ENCODE measurements at places on chromosomes 13 and 19.

GRCh38 chr13:96746886-96747285 lies 247.4 kb downstream of the OXGR1 start:
- no peak for DNase-seq

GRCh38 chr19:49475995-49476880 lies 2.2 kb downstream of the FLT3LG start:
- DNase-seq: no peak

DNA sequence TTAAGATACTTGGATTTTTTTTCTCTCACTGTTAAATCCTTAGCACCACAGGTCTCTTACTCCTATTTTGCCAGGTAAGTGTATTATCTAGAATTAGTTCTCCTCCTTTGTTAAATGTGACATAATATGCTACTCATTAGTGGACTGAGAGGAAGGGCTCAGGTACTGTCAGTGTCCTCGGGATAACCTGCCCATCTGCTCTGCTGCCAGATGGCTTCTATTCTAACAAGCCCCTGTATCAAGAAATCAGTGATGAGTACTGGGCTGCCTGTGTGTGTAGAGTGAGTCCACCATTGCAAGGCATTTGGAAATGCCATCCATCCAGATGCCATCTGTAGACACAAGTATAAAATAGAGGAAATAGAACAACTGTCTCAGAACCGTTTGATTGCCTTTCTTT lies 209.6 kb downstream of the ATP8A2 start:
- DNase-seq: no peak

DNA sequence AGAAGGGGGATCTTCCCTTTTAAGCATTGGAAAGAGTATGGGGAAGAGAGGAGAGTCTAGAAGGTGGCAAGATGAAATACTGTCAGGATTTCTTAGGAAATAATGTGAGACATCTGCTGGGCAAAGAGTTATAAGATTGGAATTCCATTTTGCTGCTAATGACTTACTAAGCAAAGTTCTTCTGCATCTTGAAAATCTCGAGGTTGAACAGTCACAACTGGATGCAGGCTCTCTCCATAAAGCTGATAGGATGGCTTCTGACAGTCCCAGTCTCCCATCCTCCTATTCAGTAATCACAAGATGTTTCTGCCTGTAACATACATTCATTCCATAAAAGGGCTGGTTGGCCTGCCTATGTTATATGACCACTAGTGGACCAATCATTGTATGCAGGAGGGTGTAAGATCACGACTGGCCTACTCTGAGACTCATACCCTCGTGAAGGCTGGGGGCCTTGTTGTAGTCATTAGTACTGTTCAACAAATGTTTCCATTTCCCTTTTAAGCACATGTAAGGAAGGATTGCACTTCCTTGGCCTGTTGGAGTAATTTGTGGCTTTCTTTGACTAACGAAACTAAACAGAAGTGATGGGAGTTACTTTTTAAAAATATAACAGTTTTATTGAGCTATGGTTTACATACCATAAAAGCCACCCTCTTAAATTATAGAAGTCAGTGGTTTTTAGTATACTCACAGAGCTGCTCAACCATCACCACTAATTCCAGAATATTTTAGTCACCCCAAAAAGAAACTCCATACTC lies 45.0 kb upstream of the TDRD3 start:
- no peak for DNase-seq

DNA sequence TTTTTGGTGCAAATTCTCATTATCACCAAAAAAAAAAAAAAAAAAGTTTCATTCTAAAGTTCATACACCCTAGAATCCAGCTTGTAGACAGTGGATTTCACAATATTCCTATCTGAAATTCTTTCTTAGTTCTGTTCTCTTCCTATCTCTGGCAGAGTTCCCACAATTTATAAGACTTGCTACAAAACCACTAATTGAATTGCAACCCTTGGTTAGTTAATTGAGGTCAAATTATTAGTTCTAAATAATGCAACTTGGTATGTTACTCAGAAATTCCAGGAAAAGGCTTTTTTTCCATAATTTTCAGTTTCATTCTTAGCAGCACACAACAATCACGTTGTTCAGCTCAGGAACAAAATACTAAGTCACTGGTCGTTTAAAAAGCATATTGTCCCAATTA lies 58.5 kb downstream of the SPATA13 start:
- no peak for DNase-seq

DNA sequence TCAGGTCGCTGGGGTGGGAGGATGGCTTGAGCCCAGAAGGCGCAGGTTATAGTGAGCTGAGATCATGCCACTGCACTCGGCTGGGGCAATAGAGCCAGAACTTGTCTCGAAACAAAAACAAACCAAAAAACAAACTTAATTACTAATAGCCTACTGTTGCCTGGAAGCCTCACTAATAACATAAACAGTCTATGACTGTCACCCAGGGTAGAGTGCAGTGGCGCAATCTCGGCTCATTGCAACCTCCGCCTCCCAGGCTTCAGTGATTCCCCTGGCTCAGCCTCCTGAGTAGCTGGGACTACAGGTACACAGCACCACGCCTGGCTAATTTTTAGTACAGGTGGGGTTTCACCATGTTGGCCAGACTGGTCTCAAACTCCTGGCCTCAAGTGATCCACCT lies 18.0 kb downstream of the CATSPERD start:
- no peak for DNase-seq

- no peak for DNase-seq
Measured at GRCh38 chr13:93558637-93559036, 332.0 kb downstream of the GPC6 start.

DNA sequence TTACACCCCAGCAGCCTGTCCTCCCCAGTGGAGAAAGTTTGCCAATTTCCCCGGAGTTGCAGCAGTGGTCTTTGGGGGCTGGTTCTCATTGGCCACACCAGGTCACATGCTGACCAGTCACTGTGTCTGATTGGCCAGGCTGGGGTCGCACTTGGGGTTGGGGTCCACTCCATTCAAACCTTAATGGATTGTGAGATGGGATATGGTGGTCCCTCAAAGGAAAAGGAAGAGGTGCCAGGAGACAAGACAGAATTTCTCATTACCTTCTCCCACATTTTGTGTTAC lies 3.4 kb downstream of the PPM1N start:
- DNase-seq: no peak

GRCh38 chr19:49809160-49809940 lies 3.7 kb downstream of the FUZ start:
- DNase-seq: no peak

GRCh38 chr13:109694972-109695371 lies 91.4 kb downstream of the IRS2 start:
- DNase-seq: no peak

- no peak for DNase-seq
Measured at GRCh38 chr13:111533900-111534683, 213.7 kb downstream of the TEX29 start.

DNA sequence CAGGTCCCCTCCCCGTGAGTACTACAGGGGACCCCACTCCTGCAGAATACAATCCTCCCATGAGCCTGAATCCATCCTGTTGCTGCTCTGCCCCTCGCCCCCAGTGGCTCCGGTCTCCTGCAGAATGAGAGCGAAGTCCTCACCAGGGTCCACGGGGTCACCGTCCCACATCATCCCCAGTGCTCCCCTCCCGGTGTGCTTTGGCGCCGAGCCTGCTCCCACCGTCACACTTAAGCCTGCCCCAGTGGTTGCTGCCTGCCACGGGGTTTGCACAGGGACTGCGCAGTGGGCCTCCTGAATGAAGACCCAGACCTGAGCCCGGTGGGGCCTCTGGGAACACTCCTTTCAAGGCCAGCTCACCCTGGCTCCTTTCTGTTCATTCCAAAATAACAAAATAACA lies 30.5 kb downstream of the NKPD1 start:
- DNase-seq: no peak

- no peak for DNase-seq
Measured at GRCh38 chr19:34576292-34576691, 94.7 kb downstream of the WTIP start.

GRCh38 chr19:35066121-35066520 lies 24.6 kb downstream of the HPN start:
- DNase-seq: no peak

GRCh38 chr19:3108775-3109174 lies 14.6 kb downstream of the GNA11 start:
- DNase-seq: no peak

GRCh38 chr13:80173224-80173623 lies 167.7 kb downstream of the SPRY2 start:
- no peak for DNase-seq

DNA sequence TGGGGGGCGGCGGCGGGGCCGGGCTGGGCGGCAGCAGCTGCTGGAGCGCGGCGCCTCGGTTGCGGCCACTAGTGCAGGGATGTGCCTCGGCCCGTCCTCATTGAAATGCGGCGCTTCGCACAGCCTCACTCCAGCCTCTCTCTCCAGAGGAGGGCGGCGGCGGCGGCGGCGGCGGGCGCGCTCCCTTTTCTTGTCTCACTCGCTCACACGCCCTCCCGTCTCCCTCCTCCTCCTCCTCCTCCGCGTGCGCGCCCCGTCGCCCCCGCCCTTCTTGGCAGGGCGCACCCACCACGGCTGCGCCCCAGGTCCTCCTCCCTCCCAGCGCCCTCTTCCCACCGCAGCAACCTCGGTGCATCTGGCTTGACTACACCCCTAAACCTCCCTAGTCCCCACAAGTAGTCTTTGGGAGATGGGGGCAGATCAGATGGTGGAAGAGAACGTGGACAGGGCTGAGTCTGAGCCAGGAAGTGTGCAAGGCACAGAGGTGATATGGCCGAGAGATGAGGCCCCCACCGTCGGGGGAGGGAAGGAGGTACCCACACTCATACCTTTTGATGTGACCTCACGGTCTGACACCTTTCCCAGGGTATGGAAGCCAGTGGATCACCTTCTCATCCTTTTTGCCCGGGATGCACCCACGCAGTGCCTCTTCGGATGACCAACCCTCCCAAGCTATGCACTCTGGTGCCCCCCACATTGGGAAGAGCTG lies at the start of gene DCLK1:
Gene DCLK1 (minus strand): TSS at position 161 of the 709 bp plus-strand sequence.
- DNase-seq: no peak

DNA sequence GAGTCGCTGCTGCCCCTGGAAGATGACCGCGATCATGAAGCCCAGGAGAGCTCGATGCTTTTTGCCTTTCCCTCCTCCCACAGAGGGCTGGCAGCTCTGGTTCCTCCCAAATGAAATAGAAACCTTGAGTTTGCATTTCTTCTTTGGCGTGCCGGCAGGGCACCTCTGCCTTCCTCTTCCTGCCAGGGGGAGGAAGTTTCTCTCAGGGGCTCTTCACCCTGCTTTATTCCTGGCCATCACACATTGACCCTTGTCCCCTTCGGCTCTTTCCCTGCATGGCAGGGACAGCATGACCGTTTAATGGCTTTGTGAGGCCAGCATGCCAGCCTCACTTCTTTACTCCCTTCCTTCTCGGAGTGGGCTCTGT lies 47.9 kb downstream of the ACTN4 start:
- DNase-seq: no peak

GRCh38 chr13:113304121-113304520 lies 7.1 kb downstream of the LAMP1 start:
- no peak for DNase-seq

- DNase-seq: no peak
Measured at GRCh38 chr13:26872525-26873385, 112.2 kb upstream of the GPR12 start.

- DNase-seq: no peak
Measured at GRCh38 chr13:51549050-51549449, 35.2 kb upstream of the WDFY2 start.
